ENCODE measurements at places on chromosomes 4 and X.

GRCh38 chr4:120130786-120131185 lies 64.1 kb upstream of the MAD2L1 start:
- DNase-seq, result no peak

GRCh38 chrX:114976292-114976691 lies 41.1 kb downstream of the IL13RA2 start:
- no peak for DNase-seq

DNA sequence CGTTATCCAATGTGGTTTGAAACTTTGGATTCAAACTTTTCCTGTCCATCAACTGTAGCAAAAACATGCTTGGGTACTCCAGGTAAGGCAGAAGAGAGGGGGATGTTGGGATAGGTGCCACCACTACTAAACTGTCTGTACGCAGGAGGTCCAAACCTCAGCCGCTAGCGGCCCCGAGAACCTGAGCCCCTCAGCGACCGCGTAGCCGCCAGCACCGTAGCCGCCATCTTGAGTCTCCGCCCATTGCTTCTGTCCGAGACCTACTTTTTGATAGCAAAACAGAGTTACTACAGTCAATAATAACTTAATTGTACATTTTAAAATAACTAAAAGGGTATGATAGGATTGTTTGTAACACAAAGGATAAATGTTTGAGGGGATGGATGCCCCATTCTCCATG lies 119.9 kb upstream of the GRID2 start:
- DNase-seq, result no peak

DNA sequence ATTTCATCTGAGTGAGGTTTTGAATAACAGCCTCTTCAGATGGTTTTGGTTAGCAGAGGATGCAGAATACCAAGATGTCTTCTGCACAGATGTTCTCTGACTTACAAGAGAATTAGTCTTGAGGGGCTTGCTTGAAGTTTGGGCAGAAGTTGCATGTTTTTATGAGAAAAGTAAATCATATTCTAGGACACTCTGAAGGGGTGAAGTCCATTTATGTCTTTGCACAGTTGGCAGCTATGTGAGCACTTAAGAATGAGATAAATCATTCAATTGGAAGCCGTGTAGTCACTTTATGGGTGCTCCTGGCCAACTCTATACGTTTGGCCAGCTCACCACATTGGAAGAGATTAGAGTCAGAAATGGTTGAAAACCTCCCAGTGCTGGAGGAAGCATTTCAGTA lies 252.7 kb upstream of the KCNIP4 start:
- DNase-seq, result no peak

GRCh38 chrX:12988797-12989196 lies 13.9 kb downstream of the TMSB4X start:
- no peak for DNase-seq

DNA sequence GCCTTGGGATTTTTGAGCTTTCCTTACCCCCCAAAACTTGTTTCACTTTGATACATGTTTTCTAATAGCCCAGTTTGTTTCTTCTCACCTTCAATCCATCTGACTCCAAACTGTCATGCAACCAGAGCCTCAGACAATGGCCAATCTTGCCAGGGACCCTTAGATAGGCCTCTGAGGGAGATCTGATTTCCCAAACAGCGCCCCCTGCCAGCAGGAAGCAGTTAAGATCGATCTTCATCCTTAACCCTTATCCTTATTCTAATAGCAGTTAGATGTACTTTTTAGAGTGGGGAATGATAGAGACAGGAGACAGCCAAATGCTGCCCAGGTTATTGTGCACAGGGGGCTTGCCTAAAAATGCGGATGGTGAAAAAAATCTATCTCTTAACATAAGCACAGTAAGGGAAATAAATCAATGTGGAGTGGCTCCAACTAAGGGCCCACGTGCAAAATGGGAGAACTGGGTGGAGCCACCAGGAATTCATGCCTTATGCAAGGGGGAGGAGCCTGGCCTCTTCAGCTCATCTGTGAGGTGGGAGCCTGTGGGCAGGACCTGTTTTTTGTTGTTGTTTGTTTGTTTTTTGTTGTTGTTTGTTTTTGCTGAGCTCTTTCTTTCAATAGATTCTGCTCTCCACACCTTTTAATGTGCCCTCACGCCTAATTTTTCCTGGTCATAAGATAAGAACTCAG lies 833.6 kb upstream of the AGA start:
- no peak for DNase-seq

DNA sequence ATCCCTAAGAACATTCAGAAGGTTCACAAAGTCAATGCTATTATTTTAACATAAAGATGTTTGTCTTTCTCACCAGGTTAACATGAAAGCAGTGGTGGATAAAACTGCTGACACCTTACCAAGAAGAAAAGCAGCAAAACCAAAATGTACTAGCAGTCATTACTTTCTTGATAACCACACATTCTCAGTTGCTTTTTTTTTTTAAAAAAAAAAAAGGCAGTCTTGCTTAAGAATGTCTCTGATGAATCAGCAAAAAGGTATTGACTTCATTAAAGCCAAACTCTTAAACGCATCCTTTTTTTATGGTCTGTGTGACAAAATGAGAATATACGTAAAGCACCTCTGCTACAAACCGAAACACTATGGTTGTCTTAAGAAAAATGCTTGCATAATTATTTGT lies 31.9 kb downstream of the CDKL2 start:
- DNase-seq, result no peak

DNA sequence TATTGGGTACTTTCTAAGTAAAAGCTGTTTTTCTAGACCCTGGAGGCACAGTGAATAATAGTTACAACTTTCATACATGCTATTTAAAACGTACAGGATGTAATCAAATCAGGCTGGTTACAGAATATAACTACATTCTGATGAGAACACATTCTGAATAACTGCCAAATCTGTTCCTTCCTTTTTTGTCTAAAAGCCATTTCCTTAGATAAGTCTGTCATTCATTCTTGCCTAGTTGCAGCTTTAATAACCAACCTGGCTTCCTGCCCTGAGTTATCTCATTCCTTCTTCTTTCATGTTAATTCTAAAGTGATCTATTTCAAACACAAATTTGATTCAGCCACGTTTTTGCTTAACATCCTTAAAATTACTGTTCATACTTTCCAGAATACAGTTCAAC lies 189.7 kb upstream of the ITM2A start:
- no peak for DNase-seq
